ENCODE measurements at places on chromosomes 7 and 10. TPM values are rescaled to one million over a fixed set of nuclear protein-coding genes. Genes with fewer than 3 reads are reported as not detected.

DNA sequence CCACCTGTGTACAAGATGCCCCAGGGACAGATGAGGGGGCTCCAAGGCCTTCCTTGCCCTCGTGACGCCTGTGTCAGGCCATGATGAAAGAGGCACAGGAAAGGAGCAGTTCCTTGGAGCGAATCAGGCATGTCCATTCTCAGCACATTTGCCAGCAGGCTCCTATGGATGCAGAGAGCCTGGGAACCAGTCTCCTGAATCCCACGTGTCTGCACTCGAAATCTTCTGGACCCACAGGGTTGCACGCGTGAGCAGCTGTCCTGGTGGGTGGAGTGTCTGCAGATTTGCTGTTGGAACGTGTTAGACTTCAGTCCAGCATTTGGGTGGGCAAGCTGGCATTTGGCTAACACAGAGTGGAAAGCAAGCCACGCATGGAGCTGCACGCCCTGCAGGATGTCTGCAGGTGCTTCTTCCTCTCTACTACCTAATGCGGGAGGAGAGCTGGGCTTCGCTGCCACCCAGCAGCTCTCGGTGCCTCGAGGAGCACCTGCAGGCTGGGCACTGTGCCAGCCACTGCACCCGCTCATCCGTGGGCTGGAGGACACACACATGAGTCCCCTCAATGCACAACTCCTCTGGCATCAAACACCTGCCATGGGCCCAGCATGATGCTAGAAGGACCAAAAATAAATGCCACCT, 140.7 kb downstream of the PAXIP1 start:
- DNase-seq = no peak

Gene RADIL
- total RNA-seq = 5.1 TPM

GRCh38 chr7:106720641-106721040, 59.7 kb upstream of the CCDC71L start:
- no peak for DNase-seq

DNA sequence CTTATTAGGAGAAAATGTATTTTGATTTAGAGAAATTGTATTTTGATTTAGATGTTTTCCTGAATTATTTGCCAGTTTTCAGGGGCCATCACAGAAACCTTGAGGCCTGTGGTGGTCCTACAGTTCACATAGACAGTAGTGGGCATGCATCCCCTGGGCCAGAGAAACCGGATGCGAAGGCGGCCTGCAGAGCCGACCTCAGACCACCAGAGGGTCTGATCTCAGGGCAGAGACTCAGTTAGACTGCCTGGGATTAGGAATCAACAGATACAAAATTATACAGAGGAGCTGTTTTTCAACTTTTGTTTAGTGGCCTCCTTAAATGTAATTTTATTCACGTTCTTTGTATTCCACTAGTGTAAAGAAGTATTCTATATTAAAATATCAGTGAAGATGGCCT, 158.4 kb downstream of the PAXIP1 start:
- no peak for DNase-seq

DNA sequence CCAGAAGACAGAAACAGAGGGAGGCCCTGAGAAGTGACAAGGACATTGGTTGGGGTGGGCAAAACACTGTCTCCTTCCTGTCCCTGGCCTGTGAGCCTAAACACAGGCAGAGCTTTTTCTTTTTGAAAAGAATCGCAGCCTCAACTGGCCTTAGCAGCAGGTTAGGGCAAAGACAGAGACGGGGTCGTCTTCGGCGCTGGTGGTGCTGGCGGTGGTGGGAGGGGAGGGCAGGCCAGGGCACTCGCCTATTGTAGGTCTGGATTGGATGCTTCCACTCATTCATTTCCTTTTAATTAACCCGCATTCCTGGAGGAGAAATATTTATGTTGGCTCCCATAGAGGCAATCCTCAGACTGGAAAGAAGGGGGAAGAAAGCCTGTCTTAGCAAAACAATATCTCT, 22.6 kb downstream of the WNT8B start:
- no peak for DNase-seq

- no peak for DNase-seq
Measured at GRCh38 chr7:11613292-11613930, 218.6 kb downstream of the THSD7A start.

DNA sequence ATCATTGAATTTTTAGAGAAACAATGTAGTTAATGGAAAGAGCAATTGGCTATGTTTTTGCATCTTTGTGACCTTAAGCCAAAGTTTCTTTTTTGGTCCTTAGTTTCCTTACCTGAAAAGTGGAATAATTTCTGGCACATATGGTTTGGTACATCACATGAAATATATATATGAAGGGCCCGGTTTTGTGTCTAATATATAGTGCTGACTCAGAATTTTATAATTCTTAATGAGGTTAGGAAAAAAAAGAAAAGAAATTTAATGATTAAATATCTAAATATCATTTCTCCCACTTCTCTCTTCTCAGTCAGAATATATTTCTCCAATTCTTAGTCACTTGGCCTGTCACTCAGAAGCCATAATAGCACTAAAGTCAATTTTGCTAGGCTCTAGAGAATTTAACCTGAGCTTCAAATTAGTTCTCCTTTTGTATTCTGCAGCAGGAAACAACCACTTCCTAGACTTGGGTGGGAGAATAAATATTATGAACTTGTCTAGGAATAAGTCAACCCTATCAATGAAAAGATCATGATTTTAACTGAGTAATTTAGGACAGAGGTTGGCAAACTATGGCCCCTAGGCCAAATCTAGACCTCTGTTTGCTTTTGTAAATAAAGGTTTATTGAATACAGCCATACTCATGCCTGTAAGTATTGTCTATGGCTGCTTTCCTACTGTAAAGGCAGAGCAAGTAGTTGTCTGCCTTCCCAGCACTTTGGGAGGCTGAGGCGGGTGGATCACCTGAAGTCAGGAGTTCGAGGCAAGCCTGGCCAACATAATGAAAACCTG, 34.6 kb downstream of the PPP1R9A start:
- DNase-seq = no peak

Gene TBXAS1
- total RNA-seq = 0.26 TPM

GRCh38 chr10:118102121-118102520, 55.4 kb upstream of the RAB11FIP2 start:
- no peak for DNase-seq

- DNase-seq = no peak
Measured at GRCh38 chr7:155192961-155193640, 104.6 kb upstream of the INSIG1 start.

Gene ATRNL1
- total RNA-seq = 11.4 TPM

Gene FGFR2
- 0.19 TPM for total RNA-seq

- no peak for DNase-seq
Measured at GRCh38 chr10:61961278-61961677, 59.8 kb downstream of the ARID5B start.

Gene ATG9B
- not detected for total RNA-seq

Gene CFAP70
- 0.36 TPM for total RNA-seq

Gene SPDYE16
- not detected for total RNA-seq

Gene SPDYE18
- total RNA-seq = not detected

DNA sequence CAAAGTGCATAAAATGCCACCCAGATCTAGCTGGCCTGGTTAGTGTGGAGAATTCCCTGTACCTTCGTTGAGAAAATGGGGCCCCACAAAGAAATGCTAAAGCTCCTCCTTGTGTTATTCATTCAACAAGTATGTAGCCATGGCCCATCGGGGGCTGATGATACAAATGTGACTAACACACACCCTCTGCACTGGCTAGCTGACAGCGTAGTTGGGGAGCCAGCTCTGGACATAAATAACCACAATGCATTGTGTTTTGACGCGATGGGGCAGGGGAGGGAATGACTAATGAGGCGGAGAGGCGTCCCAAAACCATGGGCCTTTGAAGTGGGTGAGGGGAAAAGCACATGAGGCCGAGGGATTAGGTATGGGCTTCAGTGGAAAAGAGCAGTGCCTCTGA, 28.2 kb upstream of the ASL start:
- DNase-seq = peak; percentile 98

- no peak for DNase-seq
Measured at GRCh38 chr7:81780914-81781693, 11.3 kb upstream of the HGF start.

DNA sequence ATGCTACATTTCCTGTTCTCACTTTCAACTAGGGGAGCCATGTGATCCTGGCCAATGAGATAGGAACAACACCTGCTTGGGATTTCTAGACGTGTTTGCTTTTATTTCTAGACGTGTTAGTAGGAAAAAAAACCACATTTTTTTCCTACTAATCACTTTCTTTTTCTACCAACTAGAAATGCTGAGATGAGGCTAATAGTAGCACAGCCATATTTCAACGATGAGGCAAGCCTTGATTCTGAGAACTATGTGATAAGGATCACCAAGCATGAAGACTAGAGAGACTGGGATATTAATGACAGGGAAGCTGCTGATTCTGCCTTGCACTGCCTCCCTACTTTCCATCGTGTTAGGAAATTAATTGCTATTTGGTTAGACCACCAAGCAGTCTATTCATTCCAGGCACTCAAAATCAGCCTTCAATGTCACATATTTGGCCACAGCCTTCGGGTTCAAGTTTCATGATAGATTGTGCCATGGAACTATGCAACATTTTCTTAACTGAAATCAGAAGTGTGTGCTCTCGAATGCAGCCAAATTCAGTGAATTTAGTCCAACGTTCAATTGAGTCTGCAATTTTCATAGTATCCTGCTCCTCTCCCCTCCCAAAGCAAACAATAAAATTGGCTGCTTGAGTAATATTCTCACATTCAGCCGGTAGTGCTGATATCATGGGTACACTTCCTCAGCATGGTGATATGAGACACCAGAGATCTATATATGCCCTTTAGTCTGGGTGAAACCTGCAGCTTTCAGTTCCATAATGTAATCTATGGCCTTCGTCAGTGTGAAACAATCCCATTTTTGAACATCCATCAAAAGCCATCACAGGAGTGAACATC, 98.1 kb downstream of the GPR37 start:
- peak; percentile 45 for DNase-seq

DNA sequence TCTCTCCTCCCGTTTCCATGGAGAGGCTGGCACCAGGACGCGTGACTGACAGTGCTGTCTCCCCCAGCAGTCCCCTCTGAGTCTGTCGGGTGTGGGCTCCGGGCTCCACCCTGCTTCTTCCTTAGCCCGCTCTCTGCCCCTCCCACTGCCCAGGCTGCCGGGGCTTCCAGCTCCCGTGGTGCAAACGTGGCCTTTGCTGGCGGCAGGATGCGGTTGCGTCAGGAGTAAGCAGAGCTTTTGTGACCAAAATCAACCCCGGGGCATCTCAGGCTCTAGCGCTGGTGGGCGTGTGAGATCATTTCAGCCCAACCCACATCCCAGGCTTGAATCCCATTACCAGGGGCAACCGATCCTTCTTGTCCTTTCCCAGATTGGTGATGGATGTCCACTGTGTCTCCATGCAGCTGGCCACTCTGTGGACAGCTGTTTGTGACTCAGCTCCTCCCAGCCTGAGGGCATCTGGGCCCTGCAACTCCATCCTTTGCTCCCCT, 28.2 kb downstream of the PTPRE start:
- peak; percentile 80 for DNase-seq

- no peak for DNase-seq
Measured at GRCh38 chr10:114900658-114901057, 37.3 kb upstream of the TRUB1 start.

Gene ANKRD30A
- not detected for total RNA-seq

DNA sequence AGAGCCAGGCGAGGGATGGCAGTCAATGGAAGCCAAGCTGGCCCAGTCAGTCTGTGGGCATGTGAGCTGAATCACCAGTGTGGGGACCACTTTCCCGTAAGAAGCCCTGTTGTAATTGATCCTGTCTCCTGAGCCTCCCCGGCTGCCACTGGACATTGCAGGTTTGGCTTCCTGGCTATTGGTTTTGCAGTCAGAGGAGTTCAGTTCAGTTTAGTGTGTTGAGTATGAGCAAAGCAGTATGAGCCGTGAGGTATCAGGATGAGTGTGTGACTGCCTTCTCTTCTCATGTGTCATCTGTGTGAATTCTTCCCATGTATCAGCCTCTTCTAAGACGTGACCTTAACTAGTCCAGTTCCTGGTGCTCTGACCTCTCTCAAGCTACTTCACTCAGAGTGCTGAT, 227.4 kb downstream of the PRKG1 start:
- DNase-seq = no peak

Gene AHCYL2
- total RNA-seq = 11.8 TPM

DNA sequence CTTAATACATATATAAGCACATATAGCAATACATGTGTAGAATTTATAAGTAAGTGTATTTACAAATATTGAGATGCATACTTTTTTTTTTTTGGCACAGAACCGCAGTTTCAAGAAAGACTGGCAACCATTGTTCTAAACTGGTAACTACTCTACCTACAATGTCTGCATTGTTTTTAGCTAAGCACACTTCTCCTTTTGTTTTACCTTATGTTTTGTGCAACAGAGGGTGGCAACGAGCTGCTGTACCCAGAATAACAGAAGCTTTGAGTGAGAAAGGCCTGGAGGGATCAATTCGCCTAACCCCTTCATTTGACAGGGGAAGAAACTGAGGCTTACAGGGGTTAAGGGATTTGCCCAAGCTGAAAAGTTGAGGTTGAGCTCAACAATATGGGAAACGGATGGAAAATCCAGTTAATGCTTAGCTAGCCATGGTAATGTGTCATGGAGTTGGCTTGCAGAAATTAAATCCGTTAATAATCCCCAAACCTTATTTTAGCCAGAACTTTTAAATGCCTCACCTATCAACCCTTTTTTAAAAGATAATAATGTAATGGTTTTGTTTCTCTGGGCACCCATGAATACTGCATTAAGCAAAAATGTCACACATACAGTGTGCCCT, 25.5 kb downstream of the FZD1 start:
- DNase-seq = no peak

- no peak for DNase-seq
Measured at GRCh38 chr7:150380463-150380862, 1.3 kb downstream of the ZNF775 start.

DNA sequence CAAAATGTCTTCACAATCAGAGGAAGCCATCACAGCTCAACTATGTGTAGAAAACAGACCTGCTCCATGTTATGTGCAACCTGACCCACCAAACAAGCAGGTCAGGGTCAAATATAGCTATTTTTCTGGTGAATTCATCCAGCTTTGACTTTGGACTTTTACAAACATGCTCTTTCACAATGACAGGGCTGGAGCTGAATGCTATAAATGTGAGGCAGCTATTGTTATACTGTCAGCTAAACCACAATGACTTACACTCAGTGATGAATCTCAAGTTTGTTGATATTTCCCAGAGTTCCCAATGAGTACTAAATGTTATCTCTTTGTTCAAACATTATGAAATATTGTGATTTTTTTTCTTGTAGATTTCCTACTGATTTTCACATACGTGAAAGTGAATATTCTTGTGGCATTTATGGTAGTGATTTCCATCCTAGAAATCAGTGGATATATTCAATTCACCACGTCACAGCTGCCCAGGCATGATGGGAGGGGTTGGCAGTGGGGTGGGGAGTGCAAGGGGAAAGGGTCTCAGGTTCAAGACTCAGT, 2.5 kb upstream of the ITIH2 start:
- DNase-seq = peak; percentile 26

DNA sequence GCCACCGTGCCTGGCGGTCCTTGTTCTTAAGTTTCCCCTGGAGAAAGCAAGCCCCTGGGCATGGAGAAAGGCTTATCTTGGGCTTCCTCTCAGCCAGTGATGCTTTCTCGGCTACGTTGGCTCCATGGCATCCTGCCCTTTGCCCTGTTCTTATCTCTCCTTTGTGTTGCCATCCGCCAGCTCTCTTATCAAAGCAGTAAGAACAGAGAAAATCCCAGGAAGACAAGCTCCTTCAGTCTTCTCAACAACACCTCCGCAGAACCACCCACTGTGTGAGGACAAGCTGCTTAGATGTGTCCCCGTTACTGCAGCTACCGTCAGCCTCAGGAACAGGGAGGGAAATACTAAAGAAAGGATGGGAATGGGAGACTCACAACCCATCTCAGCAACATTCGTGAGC, 3.3 kb downstream of the PLEKHS1 start:
- no peak for DNase-seq

- DNase-seq = no peak
Measured at GRCh38 chr7:150938566-150938965, 39.6 kb downstream of the KCNH2 start.

- no peak for DNase-seq
Measured at GRCh38 chr7:14806891-14807290, 95.7 kb downstream of the DGKB start.

All from A172 (cell line).